ENCODE measurements at places on chromosomes 6 and 20.

DNA sequence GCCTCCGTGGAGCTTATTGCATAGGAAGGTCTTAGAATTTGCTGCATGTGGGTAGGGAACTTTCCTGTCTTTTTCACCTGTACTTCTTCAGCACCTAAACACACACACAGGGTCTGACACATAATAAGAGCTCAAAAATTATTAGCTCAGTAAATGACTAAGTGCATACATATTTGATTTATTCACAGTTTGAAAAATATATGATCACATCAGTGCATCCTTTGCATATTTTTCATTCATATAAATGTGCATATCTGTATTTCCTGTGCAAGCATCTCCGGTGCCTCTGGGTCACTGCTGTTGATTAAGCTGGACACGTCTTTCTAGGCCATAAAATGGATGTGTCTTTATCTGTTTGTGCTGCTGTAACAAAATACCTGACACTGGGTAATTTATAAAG, 234.7 kb downstream of the UST start:
- no peak for DNase-seq

DNA sequence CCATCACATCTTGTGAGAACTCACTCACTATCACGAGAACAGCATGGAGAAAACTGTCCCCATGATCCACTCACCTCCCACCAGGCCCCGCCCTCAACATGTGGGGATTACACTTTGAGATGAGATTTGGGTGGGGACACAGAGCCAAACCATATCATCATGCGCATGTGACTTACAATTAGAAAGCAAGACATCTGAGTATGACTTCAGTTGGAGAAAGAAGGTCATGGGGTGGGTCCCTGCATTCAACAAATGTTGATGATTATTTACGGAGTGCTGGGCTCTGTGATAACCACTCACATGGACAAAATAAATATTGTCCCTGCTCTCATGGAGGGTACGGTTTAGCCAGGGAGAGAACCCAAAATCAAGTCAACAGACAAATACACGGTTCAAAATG, 37.9 kb downstream of the VSTM2L start:
- no peak for DNase-seq

- DNase-seq = no peak
Observed at GRCh38 chr20:17674722-17675518, 7.1 kb downstream of the RRBP1 start.

DNA sequence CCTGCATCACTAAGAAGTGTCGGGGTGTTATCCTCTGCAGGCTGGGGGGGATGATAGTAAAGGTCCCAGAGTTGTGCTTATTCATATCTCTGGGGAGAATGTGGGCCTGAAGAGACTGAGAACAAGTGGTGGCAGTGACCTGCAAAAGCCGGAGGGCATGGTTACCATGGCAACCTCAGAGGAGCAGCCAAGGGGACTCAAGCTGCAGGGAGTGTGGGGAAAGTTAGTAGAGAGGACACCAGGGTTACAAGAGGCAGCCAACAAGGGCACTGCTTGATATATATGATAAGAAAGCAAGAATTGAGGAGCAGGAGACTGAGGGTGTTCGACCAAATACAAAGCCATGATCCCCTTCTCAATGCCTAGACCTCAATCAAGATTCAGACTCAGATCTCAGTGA, 46.1 kb downstream of the HLA-F start:
- no peak for DNase-seq

- no peak for DNase-seq
Observed at GRCh38 chr6:96911751-96912150, 12.8 kb upstream of the KLHL32 start.

DNA sequence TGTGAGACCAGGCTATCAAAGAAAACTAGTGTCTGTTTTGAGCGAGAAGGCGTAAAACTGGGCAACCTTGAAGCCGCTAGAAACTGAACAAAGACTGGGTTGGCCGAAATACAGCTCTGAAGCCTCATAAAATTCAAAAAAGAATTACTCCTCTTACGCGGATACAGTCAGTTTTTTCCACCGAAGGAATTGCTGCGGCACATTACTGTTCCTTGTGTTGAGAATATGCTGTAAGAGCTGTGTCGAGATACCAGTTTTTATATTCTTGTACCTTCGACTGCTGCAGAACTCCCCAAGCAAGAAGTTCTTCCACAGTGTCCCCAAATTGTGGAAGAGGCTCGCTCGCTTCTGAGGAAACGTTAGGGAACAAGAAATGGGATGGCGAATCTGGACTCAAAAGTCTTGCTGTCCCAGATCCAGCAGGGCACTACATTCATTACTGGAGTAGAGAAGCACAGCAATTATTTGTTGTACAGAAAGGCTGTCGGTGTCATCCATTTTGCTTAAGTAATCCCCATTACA, 523 bp upstream of the COX7A2 start:
- DNase-seq = no peak

GRCh38 chr6:115717062-115717461, 343.6 kb downstream of the FRK start:
- DNase-seq = no peak

- DNase-seq = no peak
Observed at GRCh38 chr6:1766654-1767053, 156.9 kb downstream of the FOXC1 start.
